EL (cell line): ENCODE measurements at places on chromosomes 2 and 18.

DNA sequence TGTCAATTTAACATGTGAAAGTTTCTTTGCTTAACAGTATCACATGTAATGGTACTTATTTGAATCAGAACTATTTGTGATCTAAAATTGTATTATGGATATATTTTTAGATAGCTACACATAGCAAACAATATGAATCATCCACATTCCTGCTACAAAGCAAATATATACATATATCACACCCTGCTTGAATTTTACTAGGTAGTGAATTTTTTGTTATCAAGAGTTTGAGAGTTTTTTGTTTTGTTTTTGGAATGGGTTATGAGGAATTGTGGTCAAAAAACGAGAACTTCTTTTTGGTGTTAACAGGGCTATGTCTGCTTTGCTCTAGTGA lies 635.7 kb downstream of the NRXN1 start:
- no peak for DNase-seq

DNA sequence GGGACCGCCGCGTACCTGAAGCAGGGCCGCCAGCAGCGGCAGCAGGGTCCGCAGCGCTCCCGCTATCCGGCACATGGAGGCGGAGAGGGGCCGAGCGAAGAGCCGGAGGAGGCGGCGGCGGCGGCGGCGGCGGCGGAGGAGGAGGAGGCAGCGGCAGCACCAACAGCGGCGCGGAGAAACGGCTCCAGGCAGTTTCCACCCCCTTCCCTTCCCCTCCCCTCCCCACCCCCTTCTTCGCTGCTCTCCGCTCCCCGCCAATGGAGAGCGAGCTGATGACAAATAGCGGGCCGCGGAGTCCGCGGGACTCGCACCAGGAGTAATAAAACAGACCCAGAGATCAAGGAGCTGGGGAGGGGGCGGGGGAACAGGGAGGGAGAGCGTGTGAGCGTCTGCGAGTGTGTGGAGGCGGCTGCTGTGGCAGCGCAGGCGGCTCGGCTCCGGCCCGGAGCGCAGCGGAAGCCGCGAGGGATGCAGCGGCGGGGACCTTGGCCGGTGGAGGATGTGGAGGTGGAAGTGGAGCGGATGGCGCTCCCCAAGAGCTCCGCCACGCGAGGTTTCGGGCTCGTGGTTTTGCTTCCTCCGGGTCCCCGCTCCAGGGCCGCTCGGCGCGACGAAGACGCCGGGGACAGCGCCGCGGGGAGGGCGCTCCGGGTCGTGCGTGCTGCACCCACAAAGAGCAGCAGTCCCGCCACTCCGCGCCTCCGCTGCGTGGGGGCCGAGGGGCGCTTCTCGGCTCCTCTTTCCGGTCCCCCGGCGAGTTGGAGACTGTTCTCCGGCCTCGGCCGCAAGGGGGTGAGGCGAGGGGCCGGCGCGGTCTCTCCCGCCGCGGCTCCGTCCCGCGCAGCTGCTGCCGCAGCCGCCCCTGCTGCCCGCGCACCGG lies at the start of gene CDH2:
TSS of gene CDH2 (minus strand) at position 183 of the 880 bp plus-strand sequence. CDS start at position 75, 108 bp downstream.
- peak; percentile 94 for DNase-seq

DNA sequence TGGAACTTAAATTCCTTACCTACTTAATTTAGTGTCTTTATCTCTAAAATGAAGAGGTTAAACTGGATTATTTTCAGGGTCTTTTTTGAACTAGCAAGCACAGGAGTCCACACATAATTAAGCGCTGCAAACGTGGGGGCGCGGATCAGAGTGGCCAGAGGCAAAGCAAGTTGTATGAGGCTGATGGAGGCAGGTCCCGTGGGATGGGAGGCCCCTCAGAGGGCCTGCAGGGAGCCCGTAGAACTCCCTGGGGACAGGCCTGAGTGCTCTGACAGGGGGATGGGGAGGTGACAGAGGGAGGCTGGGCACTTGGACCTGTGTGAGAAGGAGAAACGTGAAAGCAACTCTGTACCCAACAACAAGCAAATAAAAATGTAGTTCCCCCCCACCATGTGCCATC lies 177.8 kb downstream of the ACKR3 start:
- no peak for DNase-seq

DNA sequence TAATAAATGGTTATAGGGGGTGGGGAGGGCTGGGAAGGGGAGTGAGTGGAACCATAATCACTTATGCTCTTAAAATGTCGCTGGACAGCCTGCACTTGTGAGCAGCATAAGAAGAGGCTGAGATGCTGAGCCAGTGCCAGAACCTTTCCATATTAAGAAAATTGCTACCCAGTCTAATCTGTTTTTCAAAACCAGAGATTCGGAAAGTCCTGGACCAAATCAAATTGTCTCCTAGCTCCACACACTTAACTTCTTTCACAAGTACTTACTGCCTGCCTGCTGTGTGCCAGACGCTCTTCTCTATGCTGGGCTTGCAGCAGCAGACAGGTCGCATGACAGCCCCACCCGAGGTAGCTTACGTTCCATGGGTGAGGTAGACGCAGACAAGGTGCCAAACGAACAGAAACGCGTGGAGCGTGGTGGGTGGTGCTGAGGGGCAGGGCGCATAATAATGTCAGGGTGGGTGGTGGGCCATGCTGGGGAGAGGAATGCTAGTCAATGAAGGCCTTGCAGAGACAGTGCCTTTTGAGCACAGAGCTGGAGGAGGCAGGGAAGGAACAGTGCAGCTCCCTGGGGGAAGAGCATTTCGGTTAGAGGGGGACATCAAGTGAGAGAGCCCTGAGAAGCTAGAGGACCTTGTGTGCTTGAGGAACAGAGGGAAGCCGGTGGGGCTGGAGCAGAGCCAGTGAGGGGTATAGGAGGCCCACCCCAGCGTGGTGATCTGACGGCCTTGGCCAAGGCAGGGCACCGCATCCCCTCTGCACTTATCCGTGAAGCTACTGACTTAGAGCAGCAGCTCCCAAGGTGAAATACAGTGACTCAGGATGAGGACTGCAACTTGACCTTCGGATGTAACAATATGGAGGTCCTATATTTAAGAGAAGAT lies 123.5 kb upstream of the DAPL1 start:
- no peak for DNase-seq

DNA sequence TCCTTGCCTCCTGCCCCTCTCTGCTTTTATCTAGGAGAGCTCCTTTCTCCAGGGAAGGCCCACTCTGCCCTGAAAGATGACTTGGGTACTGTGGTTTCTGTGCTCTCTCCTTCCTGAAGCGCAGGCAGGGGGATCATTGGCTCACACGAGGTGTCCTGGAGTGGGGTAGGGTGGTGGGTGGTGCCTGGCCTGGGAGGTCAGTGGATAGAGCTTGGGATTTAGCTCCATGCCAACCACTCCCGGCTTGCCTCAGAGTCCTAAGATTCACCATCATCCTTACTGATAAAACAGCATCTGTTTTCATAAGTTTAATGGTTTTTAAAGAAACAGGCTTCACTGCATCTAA lies 63.1 kb downstream of the CIB4 start:
- DNase-seq, result no peak

DNA sequence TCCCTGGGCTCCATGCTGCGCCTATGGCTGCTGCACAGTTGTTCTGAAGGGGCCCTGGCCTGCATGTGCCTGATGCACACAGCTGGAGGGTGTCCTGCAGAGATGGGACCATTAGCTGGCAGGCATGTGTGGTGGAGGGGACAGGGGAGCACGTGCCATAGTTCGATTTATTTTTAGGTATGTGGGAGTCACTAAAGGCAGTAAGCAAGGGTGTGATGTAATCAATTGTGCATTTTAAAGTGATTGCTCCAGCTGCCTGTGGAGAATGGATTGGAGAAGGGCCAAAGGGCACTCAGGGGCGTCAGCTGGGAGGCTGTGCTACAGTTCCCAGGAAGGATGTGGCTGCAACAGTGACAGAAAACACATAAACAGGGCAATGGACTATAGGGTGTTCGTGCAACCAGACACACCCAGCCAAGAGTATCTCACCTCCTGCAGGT lies 205.1 kb downstream of the ARL4C start:
- peak; percentile 58 for DNase-seq

- no peak for DNase-seq
These were observed 32.8 kb downstream of the FMNL2 start for GRCh38 chr2:152367547-152368390.

DNA sequence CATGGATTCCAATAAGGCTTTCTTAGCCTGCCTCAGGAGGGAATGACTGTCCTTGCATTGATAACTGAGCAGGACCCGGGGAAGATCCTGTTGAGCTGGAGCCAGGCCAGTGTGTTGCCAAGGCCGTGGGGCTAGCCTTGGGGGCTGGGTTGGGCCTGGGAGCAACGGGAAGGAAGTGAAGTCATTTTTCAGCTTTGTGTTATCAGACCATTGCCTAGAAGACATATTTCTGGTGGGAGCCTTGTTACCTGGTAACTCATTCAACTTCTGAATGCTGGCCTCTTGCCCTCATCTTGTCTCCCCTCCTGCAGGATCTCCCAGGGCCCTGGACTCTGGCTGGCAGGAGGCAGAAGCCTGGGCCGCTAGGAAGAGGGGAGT lies 92.7 kb upstream of the MGAT5 start:
- DNase-seq, result peak; percentile 26

- peak; percentile 33 for DNase-seq
These were observed 62.7 kb downstream of the PTRHD1 start for GRCh38 chr2:24730481-24730880.

- DNase-seq, result peak; percentile 87
These were observed 7.8 kb upstream of the PPP1R1C start for GRCh38 chr2:181977661-181978350.

DNA sequence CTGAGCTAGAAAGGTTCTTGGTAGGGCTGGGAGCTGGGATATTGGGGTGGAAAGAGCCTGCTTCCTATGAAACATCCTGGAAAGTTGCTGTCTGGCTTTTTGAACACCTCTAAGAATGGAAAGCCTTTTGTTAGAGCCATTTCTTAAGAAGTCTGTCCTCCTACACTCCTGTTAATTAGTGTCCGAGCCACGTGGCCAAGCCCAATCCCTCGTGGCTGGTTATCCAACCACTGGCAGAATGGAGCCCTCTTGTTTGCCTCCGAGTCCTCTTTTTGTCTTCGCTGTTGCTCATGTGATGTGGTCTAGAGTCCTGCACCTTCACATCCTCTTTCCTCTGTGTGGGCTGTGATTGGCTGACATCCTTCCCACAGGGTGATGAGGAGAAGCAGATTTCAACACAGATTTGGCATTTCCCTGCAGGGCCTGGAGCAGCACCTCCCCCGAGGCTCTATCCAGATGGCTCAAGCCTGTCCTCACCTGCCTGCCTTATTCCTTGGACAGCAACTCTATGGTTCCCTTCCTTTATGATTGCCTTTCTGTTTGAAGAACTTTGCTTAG lies 8.2 kb upstream of the TOGARAM2 start:
- DNase-seq, result no peak

- DNase-seq, result no peak
These were observed 42.7 kb upstream of the MSH2 start for GRCh38 chr2:47360283-47360682.

GRCh38 chr2:72115110-72116080 lies 32.3 kb downstream of the CYP26B1 start:
- peak; percentile 98 for DNase-seq

- DNase-seq, result no peak
These were observed 74.7 kb upstream of the TLK1 start for GRCh38 chr2:171235262-171235881.

DNA sequence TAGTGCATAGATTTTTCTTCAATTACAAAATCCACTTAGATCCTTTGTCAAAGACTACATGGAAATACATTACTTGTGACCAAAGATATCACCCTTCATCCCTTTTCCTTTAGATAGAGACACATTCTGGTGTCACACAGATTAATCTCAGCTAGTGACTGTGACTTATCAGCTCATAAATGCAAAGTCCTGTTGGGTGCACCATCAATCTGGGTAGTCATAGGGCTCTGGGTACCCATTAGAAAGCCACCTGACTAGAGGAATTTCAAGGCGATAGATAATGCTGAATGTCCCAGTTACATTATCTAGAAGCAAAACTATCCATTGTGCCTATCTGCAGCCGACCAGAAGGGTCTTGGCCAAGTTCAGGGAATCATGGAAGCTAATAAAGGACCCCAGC lies 2.6 kb upstream of the APOB start:
- no peak for DNase-seq

- no peak for DNase-seq
These were observed 1596.8 kb upstream of the SLC39A10 start for GRCh38 chr2:194060269-194060668.

DNA sequence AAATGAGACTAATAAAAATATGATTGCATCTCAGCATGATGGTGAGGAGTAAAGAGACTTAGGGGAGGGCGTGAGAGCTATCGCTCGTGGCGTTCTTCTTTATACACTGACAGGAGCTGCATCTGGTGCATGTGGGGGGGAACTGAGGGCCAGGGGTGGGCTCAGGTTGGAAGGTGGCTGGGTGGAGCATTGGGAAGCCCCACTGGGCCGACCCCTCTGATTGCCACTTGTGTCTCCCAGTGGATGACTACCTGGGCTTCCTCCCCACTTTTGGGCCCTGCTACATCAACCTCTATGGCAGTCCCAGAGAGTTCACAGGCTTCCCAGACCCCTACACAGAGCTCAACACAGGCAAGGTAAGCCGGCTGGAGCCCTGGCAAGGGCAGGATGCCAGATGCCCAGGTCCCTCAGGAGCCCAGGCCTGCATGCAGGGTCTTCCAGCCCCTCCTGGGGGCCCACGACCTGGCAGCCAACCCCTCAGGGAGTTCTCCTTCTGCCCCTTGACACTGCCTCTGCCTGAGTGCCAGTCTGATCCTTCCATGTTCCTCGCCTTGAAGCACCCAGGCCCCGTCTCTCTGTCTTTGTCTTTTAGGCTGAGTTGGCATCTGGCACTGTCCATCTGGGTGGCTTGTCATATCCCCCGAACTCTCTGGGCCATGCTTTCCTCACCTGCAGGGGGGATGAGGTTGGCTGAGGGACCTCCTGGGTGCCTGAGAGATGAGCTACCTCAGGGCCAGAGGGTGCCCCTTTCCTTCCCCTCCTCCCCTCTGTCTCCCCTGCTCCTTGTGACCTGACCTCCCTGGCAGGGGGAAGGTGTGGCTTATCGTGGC lies 97.7 kb downstream of the DYSF start:
- no peak for DNase-seq

DNA sequence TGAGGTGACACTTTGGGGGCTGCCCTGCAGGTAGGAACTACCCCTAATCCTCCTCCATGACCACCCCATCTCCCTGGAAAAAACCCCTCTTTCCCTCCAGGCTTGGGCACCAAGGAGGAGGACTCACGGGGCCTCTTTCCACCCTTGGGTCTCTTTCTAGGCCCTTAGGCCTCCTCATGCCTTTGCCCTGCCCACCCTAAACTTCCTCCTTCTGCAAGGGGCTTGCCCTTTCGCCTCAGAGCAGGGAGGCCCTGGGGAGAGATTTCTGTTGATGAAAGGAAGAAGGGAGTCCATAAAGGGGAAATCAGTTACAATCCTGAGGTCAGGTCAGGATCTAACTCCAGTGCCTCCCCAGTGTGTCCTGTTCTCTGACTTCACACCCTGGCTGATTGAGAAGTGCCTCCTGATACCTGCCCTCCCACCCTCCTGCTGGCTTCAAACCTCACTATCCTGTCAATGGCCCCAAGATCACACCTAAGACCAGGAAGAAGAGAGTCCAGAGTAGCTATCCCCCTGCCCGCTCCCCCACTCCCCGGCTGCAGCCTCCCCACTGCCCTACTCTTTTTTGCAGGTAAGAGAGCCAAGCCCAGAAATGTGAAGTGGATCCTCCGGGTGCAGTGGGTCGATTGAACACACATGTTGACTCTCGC lies 16.7 kb upstream of the TNS1 start:
- DNase-seq, result no peak
